Glutamatergic neuron (in vitro differentiated cells): ENCODE measurements at places on chromosomes 12 and 14.

GRCh38 chr14:105422695-105423487 lies 3.3 kb downstream of the MTA1 start:
- peak; percentile 27 for DNase-seq

DNA sequence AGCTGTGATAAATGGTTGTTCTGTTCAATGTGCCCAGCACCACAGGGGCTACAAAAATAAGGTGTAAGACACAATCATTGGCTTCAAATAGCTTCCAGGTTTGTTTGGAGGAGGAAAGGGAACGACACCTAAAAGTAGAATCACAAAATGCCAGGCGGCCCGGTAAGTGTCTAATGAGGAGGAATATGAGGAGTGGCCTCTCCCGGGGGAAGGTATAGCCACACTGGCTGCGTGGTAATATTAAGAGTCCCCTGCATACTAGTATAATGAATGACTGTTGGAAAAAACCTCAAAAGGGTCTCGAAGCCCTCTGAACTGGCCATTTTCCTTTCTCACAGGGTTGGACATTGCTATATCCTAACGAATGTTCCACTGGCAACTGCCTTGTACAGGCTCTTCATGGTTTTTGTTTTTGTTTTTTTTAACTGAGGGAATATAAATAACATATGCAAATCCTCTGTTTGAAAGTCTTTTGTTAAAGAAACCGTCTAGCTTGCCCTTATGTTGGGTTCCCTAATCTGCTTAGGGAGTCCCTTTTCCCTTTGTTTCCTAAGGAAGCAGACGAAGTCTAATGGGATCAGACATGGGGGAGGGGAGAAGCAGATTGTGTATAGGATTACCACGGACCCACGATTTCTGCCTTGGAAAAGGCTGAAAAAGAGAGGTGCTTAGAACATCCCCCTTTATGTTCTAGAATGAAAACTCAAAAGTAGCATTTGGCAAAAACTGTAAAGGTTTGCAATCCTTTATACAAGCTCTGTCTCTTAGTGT lies 4.2 kb downstream of the CCDC60 start:
- no peak for DNase-seq

DNA sequence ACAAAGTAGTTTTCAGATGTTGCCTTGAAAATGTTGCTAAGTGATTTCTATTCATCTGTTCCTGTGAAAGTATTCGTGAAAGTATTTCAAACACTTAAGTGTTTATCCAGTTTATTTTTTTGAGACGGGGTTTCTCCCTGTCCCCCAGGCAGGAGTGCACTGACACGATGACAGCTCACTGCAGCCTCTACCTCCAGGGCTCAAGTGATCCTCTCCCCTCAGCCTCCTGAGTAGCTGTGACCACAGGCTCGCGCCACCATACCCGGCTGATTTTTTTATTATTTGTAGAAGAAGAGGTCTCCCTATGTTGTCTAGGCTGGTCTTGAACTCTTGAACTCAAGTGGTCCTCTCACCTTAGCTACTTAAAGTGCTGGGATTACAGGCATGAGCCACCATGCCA lies 1.7 kb downstream of the ZDHHC17 start:
- no peak for DNase-seq

DNA sequence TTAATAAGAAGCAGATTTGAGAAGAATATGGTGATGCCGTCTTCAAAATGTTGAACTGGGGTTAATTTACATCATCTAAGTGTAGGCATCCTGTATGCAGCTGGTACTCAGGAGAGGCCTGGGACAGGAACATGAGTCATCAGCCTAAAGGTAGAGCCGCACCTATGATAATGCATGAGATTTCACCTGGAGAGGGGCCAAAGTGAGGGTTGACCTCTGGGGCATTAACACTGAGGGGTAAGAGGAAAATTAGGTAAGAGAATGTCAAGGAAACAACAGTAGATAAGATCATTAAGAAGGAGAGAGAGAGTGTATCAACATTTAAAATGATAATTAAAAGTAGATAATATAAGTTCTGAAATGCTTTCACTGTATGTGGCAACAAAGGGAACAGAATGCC lies 20.2 kb upstream of the SSTR1 start:
- DNase-seq = no peak

DNA sequence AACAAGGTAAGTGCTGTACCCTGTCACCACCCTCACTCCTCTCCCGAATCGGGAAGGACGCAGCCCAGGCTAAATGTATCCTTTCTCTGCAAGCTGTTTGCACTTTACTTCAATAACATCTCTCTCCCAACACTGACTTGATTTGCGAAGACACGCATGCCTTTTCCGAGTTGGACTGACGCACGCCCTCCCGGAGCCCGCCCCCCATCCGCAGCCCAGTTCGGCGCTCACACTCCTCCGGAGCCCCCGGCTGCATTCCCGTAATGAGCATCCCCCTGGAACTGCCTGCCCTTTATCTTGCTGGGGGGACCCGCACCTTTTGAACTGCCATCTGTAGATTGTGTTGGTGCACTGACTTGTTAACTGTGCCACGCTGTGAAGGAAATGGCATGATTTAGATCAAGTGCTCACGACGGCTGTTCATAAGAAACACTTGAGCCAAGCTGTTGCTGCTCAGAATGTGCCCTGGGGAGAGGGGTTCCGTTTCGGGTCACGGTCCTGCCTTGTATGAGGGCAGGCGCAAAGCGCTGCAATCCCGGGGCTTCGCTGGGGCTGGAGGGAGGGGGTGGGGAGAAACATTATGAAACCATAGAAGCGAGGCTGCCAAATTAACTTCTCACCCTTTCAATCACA lies 176.6 kb upstream of the CDKN3 start:
- peak; percentile 54 for DNase-seq

- no peak for DNase-seq
Observed at GRCh38 chr14:68263563-68264259, 444.1 kb downstream of the RAD51B start.
